ENCODE measurements at places on chromosomes 2 and 18.

DNA sequence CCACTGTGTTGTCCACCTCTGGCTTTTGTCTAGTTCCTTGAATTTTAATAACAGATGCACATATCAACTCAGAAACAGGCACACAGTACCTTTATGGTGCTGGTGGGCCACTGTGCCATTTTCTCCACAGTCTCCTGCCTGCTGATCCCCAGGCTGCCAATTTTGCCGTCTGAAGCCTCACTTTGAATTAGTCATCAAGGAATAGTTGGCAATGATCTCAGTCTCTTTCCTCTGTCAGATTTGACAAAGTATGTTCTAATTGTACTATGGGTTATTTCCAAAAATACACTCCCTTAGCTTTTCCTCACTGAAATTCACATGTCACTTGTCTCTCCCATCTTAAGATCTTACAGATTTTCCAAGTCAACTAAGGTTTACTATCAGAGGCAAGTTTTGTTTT lies 140.7 kb downstream of the ZNF516 start:
- peak; percentile 25 for DNase-seq

- DNase-seq, result peak; percentile 47
Measured at GRCh38 chr2:46679761-46680160, 200.4 kb downstream of the TMEM247 start.

DNA sequence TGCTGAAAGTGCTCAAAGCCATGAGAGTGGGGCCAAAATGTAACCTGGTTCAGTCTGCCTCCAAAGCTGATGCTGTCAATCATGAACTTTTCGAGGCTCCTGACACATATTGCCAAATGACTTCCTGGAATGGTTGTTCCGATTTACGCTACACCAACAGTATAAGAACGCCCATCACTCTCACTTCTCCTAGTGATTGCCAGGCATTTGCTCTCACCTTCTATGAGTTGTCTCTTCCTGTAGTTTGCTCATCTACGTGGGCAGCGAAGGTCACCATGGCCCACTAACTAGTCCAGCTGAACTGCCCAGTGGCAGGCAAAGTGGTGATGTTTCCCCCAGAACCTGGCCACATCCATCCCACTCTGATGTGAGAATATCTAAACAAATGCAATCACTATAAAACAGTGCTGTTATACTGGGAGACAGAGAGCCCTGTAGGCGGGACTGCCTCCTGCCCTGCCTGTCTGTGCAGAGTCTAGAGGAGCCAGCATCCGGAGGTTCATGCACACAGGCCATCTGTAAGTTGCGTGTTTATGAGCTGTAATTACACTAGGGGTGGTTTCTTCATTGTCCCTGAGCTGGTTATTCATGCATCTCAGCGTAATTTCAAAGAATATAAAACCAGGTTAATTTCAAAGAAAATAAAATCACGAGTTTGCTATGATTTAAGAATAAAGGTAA lies 8.8 kb upstream of the CABLES1 start:
- DNase-seq, result no peak

GRCh38 chr2:386406-387103 lies 98.7 kb upstream of the ALKAL2 start:
- no peak for DNase-seq

- peak; percentile 60 for DNase-seq
Measured at GRCh38 chr2:24919037-24919505, 966 bp downstream of the ADCY3 start.

DNA sequence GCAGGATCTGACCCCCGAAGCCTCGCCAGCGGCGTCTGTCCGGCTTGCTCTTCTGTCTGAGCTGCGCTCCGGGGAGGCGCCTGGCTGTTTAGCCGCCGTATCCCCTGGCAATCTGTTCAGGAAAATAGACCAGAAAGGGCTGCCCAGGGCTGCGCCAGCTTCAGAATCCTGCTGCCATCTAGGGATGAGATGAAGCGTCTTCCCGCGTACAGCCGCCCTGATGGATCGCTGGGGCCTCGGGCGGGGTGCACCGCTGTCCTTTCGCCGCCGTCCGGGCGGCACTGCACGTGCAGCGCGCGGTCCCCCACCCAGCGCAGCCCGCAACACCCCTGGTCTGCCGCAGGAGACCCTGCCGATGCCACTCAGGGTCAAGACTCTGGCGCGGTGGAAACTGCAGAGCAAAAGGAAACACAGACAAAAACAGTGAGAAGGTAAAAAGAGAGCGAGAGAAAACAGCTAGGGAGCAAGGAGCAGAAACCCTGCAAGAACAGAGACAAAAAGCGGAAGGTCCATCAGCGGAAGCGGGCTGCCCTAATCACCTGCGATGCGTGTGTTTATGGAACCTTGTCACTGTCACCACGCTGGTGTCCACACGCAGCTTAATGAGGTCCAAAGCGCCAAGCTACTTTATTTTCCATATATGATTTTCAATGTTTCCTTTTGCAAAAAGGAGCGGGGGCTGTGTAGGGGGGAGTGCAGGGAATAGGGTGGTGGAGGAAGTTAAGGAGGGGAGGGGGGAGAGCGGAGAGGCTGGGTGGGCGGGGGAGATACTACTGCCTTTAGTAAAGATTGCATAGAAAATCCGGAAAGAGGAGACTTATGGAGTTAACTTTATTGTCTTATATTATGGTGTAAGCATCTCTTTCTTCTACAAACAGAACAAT lies 2113.3 kb upstream of the PIK3C3 start:
- no peak for DNase-seq

GRCh38 chr2:238256594-238257104 lies 16.8 kb upstream of the HES6 start:
- DNase-seq, result peak; percentile 67

GRCh38 chr2:69169655-69170389 lies 156.8 kb downstream of the ANTXR1 start:
- DNase-seq, result no peak

DNA sequence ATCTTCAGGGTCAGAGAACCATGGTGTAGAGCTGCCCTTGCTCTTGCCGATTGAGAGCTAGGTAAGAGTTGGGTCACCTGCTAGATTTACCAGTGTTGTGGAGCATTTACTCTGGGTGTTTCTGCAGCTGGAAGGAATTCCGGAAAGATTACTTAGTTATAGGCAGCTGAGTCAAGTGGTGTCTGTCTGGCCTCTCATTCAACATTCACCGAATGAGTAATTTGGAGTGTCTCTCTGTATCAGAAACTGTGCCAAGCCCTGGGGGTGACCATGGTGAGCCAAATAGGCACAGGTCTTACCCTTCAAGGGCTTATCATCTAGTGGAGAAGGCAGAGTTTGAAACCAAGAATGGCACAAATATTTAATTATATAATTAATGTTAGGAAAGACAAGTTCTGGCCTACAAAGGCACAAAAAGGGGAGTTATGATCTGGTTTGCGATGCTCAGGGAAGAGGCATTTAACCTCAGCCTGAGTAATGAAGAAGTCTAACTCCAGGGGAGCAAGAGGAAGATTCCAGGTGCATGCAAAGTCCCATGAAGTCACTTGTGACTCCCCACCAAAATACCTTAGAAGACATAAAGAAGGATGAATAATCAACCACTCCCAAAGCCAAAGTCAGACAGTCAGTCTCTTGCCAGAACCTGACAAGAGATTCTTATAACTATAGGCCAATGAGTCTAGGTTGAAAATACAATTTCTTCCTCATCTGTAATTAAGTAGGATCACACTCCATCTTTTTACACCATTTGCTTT lies 12.5 kb downstream of the SETBP1 start:
- no peak for DNase-seq

DNA sequence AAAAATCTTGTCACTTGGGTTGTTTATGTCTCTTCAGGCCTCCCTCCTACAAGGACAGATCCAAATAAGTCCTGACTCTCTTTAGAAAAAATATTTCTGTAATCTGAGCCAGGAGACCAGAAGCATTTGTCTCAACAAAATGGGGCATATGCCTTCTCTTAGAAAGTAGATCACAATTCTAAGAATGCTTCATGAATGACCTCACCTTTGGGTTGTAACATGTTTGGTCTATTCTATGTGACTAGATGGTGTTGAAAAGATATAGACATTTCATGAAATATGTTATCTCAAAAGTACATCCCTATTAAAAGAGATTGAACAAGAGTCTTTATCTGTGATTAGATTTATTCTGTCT lies 159.0 kb upstream of the SETBP1 start:
- DNase-seq, result no peak

- no peak for DNase-seq
Measured at GRCh38 chr18:9330419-9330818, 4.2 kb upstream of the TWSG1 start.

GRCh38 chr2:71358931-71359671 lies 27.5 kb downstream of the ZNF638 start:
- DNase-seq, result no peak

DNA sequence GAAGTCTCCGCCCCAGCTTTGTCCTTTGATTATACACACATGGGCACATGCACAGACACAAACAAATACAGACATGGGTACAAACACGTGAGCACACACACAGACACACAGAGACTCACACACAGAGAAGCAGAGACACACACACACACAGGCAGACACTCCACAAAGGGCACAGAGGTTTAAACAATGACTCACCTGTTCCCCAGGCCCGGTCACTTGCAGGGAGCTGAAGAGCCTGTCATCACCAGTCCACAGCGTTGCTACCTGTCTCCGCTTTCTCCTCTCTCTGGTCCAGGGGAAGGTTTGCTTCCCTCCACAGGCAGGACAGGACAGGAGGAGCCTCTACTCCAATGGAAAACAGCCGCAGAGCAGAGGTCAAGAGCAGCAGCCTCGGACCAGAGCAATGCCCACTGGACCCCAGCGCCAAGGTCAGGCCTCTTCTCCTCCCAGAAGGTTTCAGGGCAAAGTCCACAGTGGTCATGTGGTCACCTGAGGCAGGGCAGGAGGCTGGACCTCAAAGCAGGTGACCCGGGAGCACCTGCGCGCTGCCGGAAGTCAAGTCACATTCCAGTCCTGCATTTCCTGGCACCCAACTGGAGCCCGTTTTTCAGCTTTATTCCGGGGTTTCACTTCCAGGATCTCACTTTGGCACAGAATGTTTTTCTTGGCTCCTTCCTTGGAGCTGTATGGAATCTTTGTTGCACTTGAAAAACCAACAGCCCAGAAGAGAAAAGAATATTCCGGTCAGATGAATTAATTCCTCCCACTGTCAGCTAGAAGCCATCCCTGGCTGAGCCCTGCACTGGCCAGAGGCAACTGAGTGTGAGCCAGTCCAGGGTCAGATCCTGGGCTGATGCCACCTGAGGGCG lies at the start of gene RAB17:
TSS of gene RAB17 (minus strand) at position 463 of the 869 bp plus-strand sequence. CDS start 4,580 bp downstream, outside the sequence.
- DNase-seq, result peak; percentile 66

- no peak for DNase-seq
Measured at GRCh38 chr18:24679062-24679461, 218.6 kb downstream of the HRH4 start.

DNA sequence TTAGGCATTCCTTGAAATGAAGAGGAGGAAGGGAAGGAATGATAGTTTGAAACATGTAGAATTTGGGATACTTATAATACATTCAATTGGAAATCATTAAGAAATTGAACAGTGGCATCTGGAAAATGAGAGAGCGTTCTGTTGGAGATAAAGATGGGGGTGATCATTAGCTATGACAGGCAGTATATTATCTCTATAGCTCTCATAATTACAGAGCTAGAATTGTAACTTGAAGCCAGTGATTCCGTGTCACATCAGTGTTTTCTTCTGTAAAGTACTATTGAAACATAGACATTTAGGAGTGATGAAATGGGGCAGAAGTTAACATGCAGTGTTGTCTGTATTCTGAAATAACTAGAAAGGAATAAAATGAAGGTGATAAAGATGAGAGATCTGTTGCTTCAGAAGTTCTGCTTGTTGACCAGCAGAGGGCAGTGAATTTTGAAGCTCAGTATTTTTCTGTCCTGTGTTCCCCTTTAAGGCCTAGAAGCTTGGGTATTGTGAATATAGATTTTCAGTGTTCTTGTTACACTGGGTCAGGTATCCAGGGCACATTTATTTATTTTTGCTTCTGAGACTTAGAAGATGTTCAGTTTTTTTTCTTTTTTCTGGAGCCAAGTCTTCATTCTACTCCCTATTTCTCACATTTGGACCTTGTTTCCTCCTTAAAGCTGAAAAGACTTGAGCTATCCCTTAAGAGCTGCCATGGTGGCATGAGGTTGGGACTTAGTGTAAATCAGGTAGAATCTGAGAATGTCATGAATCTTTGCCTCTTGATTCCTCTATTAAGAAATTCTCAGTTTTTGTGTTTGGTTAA lies 157.4 kb downstream of the TAF4B start:
- peak; percentile 14 for DNase-seq

DNA sequence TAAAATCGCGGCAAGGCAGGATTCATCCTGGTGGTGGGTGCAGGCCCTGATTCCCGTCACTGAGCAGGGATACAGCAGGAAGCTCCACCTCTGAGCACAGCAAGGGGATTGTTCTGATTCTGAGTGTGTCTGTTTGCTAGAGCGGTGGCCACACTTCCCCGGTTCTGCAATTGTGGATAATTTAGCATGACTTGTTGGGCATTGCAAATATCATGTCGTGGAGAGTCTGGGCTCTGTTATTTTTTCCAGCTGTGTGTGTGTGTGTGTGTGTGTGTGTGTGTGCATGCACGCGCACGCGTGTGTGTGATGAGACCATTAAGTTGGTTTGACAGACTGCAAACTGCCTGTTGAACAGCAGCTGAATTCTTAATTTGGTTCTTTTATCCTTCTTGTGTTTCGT lies 4.1 kb upstream of the TMEM18 start:
- DNase-seq, result no peak

GRCh38 chr2:181910028-181910831 lies 18.7 kb downstream of the ITPRID2 start:
- DNase-seq, result no peak

DNA sequence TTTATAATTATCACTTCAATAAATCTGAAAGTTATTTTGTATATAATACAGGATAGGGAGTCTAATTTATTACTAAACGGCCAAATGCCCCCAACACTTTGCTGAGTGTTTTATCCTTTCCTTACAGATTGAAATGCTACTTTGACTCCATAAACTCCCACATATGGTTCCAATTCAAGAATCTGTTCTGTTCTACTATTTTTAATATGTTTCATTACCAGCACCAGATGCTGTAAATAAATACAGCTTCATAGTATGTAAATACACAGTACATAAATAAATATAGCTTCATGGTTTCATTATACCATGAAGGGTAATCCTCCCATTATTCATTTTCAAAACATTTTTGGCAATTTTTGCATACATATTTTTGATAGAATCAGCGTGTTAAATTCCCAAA lies 34.0 kb upstream of the MREG start:
- DNase-seq, result no peak

DNA sequence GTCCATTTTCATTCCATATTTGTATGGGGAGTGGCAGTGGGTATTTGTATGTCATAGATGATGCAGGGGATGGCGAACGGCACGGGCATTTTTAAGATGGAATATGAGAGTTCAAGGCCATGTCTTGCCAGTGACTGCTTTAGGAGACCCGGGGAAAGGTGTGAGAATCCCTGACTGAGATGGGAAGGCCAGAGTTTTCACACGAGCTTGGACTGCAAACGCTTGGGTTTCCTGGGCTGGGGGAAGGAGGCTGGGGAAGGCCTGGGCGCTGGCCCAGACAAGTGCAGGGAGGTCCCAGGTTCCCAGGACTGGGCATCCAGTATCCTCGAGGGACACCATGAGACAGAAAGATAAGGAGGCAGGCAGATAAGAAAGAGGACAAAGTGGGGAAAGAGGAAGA lies 35.2 kb downstream of the CNGA3 start:
- DNase-seq, result no peak

DNA sequence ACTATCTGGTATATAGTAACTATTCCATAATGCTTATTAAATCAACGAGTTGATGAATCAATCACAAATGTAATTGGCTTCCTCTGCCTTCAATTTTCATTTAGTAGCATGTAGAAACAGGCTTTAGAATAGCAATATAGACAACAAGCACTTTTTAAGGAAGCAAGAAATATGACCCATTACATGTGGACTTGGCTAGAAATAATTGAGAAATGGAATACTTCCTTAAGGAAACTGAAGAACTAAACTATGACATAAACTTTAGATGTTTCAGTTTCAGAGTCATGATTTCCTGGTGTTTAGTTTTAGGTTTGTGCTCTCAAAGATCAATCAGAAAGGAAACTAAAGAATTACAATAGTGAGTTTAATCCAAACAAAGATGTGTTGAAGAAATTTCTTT lies 443.8 kb downstream of the MBD2 start:
- no peak for DNase-seq

Data from hepatic stellate cell (primary cell).